ENCODE measurements at places on chromosomes 2 and 18.

- no peak for DNase-seq
Measured at GRCh38 chr2:220736778-220737177, 835.3 kb downstream of the EPHA4 start.

GRCh38 chr2:180010701-180011100 is 3.6 kb upstream of the CWC22 start:
- DNase-seq: no peak

GRCh38 chr2:57880967-57881366 is 165.6 kb upstream of the VRK2 start:
- DNase-seq: no peak

DNA sequence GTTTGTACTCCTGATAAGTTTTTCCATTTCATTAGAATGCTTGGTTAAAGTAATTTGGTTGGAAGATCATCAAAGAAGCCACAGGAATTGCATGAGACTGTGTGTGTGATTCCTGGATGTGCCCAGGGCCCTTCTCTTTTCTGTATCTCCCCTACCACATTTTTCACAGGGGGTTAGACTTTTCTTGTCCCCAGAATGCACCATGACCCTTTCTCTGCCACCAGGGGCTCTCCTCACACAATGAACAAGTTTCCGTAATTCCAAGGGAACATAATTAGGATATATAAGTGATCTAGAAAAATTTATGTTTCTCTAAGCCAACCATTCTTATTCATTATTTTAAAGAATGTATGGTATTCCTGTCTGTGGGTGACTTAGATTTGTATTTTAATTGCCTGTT is 291.8 kb downstream of the NEDD4L start:
- peak; percentile 14 for DNase-seq

DNA sequence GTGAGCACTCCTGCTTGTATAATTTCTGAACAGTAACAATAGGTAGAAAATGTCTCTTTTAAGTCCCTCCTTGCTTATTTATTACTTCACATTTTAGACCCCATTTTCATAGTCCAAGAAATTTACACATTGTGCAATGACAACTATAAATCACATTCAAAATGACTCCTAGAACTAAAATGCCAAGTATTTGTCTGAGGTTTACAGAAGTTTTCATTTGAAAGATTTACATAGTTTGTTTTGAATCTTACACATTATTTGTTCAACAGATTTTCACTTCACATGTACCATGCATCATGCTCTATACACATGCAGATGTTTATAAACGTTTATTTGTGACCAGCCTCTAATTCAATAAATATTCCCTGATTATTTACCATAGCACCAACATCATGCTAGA is 15.7 kb upstream of the TRIB2 start:
- DNase-seq: peak; percentile 68

DNA sequence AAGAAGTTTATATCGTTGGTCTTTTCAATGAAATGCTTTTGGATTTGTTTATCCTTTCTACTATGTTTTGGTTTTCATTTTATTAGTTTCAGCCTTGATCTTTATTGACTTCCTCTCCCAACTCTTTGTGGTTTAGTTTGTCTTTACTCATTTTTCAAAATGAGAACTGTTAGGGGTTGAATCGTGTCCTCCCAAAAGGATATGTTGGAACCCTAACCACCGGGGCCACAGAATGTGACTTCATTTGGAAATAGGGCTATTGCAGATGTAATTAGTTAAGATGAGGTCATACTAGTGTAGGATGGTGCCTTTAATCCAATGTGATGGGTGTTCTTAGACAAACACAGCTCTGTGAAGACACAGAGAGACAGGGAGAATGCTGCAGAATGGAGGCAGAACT is 60.4 kb upstream of the IL1R2 start:
- DNase-seq: no peak

DNA sequence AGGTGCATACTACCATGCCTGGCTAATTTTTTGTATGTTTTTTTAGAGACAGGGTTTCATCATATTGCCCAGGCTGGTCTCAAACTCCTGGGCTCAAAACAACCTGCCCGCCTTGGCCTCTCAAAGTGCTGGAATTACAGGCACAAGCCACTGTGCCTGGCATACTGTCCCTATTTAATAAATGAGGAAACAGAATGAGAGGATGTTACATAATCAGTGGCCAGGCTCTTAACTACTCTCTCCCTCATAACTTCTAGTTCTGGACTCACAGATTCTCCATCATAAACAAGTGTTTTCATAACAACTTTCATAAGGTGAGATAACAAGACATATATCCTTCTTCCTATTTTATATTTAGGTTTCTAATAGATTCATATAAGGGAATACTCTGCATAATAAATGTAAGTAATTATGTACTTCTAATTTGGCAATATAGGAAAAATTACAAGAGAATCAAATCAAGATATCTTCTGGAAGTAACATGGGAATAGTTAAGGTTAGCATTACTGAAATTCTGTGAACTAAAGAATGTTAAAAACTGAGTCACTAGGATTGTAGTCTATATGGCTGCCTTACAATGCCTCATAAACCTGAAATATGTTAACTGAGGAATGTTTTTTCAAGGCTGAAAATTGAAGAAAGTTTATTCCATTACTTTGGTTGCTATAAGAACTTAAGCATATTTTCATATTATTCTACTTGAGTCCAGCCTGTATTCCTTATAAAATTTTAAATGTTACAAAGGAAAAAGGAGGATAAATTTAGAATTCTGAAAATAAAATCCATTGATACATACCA is 71.3 kb downstream of the SLC25A12 start:
- peak; percentile 50 for DNase-seq

DNA sequence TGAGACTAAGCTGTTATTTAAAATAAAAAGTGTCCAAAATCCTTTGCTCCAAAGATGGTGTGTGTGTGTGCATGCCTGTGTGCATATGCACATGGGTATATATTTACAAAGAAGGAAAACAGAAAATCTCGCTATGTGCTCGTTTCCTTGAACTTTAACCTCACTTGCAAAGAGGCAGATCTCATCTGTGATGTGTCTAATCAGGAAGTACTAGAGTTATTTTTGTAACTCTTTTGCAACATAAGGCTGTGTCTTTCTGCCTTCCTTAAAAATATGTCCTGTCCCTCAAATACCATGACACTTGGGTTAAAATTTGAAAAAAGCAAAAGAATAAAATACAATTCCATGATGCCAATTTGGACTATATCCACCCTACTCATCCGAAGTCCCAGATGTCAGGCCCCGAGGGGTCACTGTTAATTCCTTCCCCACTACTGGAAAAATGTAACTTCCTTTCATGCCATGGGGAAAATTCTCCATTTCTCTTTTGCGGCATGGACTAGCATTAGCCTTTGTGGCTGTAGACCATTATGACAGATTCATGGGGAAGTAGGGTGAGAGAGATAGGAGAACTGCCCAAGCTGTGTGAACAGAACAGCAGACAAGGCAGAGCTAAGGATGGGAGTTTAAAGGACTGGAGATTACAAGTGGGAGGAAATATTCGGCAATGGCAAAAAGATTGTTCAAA is 191.3 kb downstream of the MYO1B start:
- no peak for DNase-seq

- no peak for DNase-seq
Measured at GRCh38 chr2:205020673-205021072, 475.4 kb downstream of the PARD3B start.

DNA sequence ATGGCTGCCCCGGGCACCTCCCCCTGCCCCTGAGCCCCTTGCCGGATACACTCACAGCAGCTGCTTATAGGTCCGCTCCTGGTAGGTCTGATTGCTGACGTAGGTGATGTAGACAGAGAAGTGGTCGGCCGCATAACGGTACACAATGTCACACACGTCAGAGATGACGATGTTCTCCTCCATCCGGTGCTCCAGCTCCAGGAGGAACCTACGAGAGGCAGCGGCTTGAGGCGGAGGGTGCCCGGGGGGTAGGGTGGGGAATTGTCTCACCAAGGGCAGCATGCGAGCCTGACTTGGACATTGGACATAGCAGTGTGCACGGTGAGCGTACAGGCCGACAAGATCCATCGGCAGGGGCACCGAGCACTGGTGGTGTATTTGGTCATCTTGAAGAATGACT is 22.8 kb downstream of the SNORC start:
- no peak for DNase-seq

GRCh38 chr2:119647440-119648169 is 31.4 kb upstream of the TMEM177 start:
- DNase-seq: no peak

GRCh38 chr2:201854841-201855240 is 48.5 kb downstream of the CDK15 start:
- peak; percentile 55 for DNase-seq

DNA sequence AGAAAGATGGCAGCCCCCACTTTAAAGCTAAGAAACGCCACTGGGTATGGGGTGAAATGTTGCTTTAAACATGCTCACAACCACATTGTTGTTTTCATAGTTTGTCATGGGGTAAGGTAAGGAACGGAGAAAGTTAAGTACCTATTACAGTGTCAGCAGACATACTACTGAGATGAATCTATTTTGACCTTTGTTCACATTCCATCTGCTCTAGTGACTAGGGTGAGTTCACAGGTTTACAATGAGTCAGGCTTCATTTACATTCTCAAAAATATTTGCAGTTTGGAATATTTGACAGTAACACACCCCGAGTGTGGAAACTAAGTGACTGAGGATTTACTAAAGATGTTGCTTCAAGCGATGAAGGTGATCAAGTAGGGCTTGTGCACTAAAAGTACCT is 428.7 kb upstream of the ACVR2A start:
- no peak for DNase-seq

DNA sequence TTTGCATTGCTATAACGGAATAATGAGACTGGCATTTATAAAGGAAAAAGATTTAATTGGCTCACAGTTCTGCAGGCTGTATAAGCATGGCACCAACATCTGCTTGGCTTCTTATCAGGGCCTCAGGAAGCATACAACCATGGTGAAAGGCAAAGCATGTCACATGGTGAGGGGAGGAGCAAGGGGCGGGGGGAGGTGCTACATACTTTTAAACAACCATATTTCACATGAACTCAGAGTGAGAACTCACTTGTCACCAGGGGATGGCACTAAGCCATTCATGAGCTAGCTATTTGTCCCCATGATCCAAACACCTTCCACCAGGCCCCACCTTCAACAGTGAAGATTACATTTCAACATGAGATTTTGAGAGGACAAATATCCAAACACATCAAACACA is 188.7 kb downstream of the MBD5 start:
- DNase-seq: no peak

DNA sequence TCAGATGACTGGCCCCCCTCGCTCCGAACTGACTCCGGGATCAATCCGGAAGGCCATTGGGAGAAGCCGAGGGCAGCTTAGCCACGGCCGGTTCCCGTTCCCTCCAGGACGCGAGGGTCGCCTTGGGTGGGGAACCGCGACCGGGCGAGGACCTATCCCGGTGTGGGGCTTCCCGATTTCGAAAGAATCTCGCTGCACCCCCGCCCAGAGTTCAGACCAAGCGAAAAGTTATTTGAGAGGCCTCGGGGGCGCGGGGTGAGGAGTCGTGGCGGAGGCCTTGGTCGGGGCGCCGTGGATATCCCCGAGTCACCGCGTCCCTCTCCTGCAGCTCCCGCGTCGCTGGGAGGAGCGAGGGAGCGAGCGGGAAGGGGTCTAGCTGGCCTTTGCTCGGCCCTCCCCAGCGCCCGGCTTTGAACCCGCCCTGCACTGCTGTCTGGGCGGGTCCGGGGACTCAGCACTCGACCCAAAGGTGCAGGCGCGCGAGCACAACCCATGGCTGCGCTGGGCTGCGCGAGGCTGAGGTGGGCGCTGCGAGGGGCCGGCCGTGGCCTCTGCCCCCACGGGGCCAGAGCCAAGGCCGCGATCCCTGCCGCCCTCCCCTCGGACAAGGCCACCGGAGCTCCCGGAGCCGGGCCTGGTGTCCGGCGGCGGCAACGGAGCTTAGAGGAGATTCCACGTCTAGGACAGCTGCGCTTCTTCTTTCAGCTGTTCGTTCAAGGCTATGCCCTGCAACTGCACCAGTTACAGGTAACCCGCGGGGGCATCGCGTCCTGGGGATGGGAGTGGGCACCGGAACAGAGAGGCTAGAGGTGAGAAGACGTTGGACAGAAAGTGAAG is at the start of gene CYP27A1:
CYP27A1 (plus strand) TSS at position 457 of the 837 bp plus-strand sequence; CDS start at position 493, 36 bp downstream.
- DNase-seq: peak; percentile 72

- no peak for DNase-seq
Measured at GRCh38 chr2:214376618-214377285, 34.1 kb upstream of the VWC2L start.

DNA sequence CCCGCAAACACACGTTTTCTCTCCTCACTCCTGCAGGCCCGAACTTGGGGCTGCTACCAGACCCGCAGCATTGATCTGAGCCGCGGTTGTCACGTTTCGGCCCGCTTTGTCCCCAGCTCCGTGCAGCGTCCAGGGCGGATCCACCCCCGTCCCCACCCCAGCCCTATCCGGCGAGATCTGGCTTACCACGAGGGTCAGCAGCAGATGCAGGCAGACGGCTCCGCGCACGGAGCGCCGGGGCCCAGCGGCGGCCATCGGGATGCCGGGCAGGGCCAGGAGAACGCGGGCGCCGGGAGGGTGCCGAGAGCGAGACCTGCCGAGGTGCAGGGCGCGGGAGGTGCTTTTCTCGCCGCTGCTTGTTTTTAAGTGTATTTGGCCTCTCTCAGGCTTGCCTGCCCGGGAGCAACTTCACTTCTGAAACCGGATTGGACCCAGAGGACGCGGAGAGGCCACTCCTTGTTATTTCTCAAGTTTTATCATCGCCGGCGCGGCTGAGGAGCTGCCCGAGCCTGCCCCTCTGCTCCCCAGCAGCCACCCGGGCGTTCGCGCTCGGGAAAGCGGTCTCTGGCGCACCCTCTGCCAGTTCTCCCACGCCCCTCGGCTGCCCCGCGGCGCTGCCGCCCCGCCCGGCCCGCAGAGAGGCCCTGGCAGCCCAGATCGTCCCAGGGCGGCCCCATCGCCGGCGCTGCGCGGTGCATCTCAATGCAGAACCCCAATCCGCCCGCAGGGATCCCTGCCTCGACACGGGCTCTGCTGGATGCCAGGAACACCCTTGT is at the start of gene DSC3:
DSC3 (minus strand) TSS at position 337 of the 776 bp plus-strand sequence; CDS start at position 255, 82 bp downstream.
- no peak for DNase-seq

DNA sequence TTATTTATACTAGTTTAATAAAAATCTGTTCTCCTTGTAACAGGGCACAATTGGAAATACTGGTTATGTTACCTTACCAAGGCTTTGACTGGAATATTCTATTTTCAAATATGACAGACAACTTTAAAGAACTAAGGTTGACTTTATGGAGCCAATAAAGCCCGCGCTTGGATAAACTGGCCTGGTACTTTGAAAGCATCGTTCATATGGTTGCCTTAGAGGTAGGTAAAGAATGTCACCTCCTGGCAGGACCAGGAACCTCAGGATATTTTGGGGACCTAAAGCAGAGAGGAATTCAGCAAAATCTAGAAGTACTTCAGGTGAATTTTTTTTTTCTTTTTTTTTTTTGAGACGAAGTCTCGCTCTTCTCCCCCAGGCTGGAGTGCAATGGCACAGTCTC is 71.2 kb upstream of the CREB1 start:
- DNase-seq: no peak

DNA sequence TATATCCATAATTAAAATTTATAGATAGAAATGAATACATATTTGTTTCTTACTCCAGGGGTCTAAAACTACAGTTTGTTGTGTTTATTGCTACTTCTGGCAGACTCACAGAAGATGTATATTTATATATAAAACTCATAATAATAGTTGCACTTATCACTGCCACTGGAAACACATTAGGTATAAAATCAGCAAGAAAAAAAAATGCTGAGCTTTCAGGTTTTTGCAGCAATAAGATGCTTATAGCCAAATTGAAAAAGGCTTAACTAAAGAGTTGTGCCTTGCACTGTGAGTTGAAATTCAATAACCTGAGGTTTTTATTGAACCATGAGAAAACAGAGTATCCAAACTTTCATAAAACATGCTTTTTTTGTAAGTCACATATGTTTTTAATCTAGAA is 623.9 kb upstream of the CRIM1 start:
- DNase-seq: no peak

GRCh38 chr2:72222829-72223564 is 75.3 kb upstream of the CYP26B1 start:
- DNase-seq: peak; percentile 79

- no peak for DNase-seq
Measured at GRCh38 chr2:167331636-167332232, 443.5 kb downstream of the XIRP2 start.
